A375 (cell line): ENCODE measurements at places on chromosomes 6 and 20. TPM values are rescaled to one million over a fixed set of nuclear protein-coding genes. Genes with fewer than 3 reads are reported as not detected.

NKX2-4 gene
- total RNA-seq = 4.1 and 5.5 TPM in 2 replicates

ARFGEF3 gene
- 1.3 and 1.4 TPM in 2 replicates for total RNA-seq

HCK gene
- not detected in 2 replicates for total RNA-seq

C6orf58 gene
- total RNA-seq = not detected in 2 replicates

MRAP2 gene
- total RNA-seq = 0.19 and 0.49 TPM in 2 replicates

CITED2 gene
- total RNA-seq = 47.5 and 51.6 TPM in 2 replicates

TRIM40 gene
- not detected in 2 replicates for total RNA-seq

IRF4 gene
- 0.19 and 3.3 TPM in 2 replicates for total RNA-seq

LRRN4 gene
- 0.05 TPM in 1 of 2 replicates, not detected in the other for total RNA-seq

DDO gene
- 2.4 and 2.9 TPM in 2 replicates for total RNA-seq

R3HDML gene
- total RNA-seq = not detected in 2 replicates

ATP5F1E gene
- total RNA-seq = 61.8 and 79.6 TPM in 2 replicates

KHDRBS2 gene
- 0.08 and 0.45 TPM in 2 replicates for total RNA-seq

ZBTB12 gene
- 5.6 and 6.4 TPM in 2 replicates for total RNA-seq

CGA gene
- total RNA-seq = not detected in 2 replicates

ANGPT4 gene
- total RNA-seq = 0.05 TPM in 1 of 2 replicates, not detected in the other

GNRH2 gene
- 0.74 and 0.94 TPM in 2 replicates for total RNA-seq

GRM1 gene
- not detected in 2 replicates for total RNA-seq

BCKDHB gene
- total RNA-seq = 9.4 TPM in 2 replicates

MKKS gene
- 6.9 and 7.3 TPM in 2 replicates for total RNA-seq

TSPO2 gene
- not detected in 2 replicates for total RNA-seq

LRRC73 gene
- 0.93 and 1.9 TPM in 2 replicates for total RNA-seq

TMEM14B gene
- 58.5 and 65.8 TPM in 2 replicates for total RNA-seq

SCGN gene
- total RNA-seq = not detected in 2 replicates

WFDC12 gene
- total RNA-seq = not detected in 2 replicates

SEMG1 gene
- not detected in 2 replicates for total RNA-seq
